ENCODE measurements at places on chromosomes 1 and 21.

- DNase-seq = no peak
These were observed 9.5 kb upstream of the LDLRAP1 start for GRCh38 chr1:25533775-25534409.

DNA sequence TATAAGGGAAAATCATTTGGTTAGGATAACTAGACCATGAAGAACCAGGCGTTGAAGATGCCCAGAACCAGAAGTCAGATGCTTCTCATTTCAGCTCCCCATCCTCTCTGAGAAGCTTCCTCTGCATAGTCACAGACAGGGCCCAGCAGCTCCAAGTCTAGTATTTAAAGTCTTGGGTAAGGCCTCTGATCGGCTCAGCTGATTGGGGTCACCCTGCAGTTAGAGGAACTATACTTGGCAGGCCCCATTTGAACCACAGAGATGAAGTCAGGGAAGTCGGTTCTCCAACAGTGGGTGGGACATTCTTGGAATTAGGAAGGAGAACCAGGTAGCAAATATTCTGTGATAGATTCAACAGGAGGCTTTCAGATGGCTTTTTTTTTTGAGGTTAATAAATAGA is 48.3 kb downstream of the SLC22A15 start:
- DNase-seq = no peak

DNA sequence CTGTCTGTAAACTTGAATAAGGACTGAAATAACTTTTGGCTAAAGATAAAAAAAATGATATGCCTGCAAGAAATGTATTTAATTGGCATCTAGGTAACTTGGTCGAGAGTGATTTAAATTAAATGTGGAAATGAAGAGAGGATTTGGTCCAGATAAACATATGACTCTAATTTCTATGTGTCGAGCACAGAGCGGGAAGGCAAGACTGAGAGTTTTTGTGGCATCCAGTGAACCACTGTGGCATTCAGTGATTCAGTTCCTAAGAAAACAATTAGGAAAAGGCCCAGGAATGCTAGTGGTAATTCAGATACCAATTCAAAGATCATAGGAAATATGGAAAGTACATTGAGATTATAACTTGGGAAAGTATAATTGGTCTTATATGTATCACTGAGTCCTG is 39.6 kb downstream of the PDE4B start:
- DNase-seq = no peak

GRCh38 chr1:19333587-19334354 is 21.6 kb downstream of the SLC66A1 start:
- DNase-seq = no peak

DNA sequence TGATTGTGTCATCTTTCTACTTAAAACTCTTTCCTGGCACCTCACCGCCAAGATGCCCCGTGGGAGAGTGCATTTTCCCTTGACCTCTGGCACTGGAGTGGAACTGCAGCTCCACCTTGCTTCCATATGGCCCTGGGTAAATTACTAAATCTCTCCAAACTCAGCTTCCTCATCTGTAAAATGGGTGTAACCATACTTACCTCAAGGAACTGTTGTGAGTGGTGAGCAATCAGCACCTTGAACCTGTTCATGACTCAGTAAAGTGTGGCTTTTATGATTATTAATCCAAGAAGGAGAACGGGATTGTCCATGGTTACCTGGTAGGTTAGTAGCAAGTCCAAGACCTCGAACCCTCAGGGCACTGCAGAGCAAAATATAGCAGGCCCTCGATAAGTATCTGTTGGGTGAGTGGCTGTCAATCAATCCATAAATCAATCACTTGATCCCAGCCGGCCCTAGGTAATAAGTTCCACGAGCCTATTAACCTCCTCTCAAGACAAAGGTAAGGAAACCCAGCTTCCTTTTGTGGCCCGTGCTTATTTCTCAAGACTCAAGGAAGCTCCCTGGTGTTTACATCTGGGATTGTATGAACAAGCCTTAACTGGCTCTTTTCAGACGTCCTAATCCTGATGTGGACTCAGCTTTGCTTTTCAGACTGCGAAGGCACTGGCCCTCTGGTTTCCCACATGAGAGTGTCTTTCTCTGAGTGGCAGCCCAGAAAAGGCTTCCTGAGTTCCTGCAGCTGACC is 114.0 kb upstream of the GJB5 start:
- no peak for DNase-seq

DNA sequence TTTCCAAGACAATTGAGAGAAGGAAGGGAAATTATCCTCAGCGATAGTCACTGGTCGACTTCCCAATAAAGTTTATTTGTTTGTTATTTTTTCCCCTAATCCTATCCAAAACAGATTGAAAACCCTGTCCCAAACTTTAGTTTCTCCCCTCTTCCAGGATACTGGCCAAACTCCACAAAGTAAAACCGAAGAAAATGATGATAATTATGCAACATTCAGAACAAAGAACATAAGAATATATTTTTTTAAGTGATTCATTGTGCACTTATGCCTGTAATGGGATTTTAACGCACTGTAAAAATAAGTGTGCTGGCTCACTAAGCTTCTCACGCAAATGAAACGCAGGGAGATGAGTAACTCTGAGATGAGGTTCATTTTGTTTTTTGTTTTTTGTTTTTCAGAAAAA is 6.0 kb downstream of the GLIS1 start:
- no peak for DNase-seq

DNA sequence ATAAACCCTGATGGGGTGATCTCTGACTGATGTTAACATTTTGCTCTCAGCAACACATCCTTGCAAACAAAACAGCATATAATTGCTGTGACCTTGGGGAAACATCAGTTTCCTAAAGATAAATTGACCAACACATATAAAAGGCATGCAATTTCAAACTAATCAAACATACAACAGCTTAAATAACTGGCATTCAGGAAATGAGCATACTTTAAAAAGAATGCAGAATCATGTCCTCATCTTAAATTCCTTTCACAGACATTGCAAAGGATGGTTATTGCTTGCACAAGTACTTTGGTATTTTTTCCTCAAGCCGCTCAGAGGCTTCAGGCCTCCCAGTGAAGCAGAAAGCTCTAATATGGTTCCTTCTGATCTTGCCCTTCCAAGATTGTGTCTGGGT is 53.4 kb upstream of the RGS18 start:
- no peak for DNase-seq

DNA sequence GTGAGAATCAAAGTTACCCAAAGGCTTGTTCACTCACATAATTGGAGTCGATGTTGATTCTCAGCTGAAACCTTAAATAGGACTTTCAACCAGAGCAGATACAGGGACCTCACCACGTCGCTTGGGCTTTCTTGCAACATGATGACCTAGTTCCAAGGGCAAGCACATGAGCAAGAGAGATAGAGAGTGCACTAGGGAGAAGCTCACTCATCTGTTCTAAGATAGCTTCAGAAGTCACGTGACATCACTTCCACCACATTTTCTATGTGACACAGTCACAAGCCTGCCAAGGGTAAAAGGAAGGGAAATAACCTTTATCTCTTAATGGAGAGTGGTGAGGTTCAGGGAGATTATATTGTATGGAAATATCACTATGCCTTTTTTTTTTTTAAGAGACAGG is 470.1 kb upstream of the PLXNA2 start:
- DNase-seq = no peak

DNA sequence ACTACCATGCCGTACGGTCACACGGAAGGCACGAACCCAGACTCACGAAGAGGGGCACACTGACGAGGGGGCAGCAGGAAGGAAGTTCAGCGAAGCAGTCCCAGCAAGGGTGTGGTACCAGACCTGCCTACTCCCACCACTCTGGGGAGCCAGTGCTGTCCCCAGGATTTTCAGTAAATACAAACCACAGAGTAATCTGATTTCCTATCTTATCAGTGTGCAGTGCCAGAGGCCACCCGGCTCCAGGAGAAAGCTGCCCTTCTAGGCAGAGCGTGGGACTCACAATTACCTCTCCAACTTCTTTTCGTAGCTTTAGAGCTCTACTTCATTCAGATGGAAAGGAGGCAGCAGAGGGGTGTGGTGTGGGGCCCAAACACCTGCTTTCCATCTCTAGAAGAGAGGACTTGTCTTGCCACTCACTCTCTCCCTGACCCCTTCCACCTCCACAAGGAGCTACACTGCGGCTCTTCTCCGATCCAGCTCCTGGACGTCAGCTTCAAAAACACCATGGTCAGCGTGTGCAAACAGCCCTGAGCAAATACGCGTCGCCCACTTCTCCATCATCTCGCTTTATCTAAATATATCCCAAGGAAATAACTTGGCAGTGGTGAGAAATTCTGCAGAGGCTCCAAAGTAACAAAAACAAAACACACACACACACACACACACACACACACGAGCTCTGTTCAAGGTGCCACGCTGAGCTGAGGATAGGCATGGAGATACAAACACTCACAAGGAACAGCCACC is 98.5 kb downstream of the MRPL37 start:
- DNase-seq = no peak

DNA sequence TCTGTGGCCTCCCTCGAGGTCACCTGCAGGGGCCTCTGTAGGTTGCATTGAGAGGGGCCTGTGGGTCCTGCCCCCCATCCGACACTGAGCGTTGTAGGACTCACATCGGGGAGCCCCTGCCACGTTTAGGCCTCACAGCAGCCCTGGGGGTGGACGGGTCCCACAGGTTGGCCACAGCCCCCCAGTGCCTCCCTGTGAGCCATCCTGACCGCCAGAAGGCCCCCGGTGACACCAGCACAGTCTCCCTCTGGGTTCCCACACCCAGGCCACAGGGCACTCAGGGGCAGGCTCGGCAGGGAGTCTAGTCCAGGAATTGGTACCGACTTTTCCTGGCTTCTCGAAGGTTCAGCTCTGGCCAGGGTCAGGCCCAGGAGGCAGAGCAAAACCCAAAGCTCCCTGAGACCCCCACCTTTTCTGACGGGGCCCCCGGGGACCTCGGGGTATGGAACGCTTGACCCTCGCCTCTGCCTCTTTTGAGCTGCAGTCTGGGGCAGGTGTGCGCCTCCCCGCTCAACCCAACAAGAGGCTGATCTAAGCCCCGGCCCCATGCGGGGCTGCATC is 13.9 kb upstream of the POFUT2 start:
- no peak for DNase-seq

DNA sequence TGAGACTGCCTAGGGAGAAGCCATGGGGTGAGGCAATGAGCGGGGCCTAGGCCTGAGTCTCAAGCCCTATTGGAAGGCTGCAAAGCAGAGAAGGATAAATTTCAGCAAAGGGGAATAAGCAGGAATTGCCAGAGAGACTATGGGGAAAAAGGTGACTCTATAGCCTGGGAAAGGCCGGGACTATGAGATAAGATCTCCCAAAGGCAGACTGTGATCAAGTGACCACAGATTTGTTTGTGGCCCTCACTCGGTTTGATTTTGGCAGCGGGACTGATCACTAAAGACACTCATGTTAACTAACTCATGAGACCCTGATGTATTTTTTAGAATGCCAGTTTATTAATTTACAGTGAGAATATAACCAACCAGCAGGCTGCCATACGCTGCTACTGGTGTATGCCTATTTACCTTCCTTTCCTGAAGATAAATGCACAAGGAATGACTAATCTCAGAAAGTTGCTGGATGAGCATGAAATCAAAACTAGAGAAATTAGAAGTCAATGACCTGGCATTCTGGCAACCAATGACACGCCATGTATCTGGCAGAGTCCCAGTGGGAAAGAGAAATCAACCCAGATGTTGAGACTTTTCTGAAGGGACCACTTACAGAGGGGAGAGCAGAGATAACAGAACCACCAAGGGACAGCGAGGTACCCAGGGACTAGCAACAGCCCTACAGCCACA is 4.3 kb downstream of the HSF2BP start:
- DNase-seq = no peak

DNA sequence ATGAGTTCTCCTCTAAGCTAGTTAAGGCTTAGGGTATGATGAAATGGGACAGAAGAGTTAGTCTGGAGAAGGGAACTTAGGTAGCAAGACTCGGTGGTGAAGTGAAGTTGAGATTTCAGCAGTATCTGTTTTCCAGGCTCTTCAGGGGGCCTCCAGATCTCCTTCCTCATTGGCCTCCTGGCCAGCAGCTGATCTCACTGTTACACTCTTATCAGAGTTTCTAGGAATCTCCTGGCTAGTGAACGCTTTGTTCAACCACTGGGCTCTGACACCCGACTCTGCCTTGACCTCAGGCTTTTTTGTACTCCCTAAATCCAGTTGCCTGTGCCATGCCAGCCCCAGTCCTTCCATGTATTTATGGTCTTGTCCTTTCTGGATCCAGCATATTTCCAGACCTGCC is 311.0 kb downstream of the ASTN1 start:
- no peak for DNase-seq

DNA sequence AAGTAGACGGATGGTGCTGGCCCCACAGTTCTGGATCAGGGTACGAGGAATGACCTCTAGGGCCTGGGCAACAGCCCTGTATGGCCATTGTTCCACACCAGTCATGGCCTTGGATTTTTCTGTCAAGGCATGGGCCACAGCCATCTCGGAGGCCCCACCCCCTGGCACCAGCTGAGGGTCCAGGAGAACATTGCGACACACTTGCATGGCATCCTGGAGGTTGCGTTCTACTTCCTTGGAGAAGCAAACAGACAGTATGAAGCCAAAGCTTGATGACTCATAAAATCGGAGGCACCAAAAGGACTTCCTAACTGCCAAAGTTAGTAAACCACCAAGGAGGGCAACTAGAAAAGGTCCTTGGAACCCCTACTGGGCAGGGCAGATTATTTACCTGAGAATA is 11.9 kb upstream of the VHLL start:
- DNase-seq = no peak

GRCh38 chr1:26607186-26607585 is 77.6 kb downstream of the RPS6KA1 start:
- DNase-seq = no peak

Data from GM13977 (cell line).